Activated CD4-positive, alpha-beta T cell treated with anti-CD3 and anti-CD28 coated beads for 1 hour (primary cell): ENCODE measurements at places on chromosomes 11 and 22.

- DNase-seq = no peak
These were observed 39.4 kb downstream of the FDX1 start for GRCh38 chr11:110469127-110469526.

DNA sequence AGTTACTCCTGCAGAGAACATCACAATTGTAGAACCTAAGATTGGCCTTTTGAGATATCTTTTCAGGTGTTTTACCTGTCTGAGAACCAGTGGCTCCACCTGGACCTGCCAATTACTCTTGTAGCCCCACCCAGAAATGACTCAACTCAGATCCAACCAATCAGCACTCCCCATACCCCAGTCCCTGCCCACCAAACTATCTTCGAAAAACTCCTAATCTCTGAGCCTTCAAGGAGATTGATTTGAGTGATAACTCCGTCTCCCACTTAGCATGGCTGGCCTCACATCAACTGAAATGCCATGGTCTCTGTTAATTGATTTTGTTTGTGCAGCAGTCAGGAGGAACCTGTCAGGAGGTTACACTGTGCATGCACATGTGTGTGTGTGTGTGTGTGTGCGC lies 103.6 kb downstream of the MTNR1B start:
- no peak for DNase-seq

DNA sequence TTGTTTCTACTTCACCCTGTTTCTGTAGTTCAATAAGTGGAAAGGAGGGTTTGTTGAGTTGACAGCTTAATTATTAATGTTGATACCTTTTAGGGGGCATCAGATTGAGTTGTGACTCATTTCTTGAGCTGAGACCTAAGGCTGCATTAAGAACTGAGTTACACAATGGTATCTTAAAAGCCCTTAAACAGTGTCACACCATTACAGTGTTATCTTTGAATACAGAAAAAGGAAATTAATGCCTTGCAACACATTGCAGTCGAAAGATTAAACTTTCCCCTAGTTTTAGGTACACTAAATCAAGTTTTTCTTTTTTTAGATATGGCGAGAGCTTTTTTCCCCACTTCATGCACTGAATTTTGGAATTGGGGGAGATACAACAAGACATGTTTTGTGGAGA lies 16.7 kb downstream of the PAFAH1B2 start:
- DNase-seq = no peak

DNA sequence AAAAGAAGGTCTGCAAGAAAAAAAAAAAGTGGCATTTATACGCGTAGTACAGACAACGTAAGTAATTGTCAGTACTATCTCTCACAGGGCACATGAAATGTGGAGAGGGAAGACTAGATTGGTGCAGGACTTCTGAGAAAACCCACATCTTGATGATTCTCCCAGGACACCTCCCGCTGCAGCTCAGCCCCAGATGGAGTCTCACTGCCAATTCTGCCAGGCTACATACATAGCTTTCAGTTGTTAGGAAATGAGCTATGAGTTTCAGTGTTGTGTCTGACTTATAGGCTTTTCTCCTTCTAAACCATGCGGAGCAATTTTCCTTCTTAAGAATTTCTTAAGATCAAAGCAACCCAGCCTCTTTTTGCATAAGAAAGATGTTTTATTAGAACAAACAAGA lies 9.6 kb downstream of the OR5A2 start:
- no peak for DNase-seq

DNA sequence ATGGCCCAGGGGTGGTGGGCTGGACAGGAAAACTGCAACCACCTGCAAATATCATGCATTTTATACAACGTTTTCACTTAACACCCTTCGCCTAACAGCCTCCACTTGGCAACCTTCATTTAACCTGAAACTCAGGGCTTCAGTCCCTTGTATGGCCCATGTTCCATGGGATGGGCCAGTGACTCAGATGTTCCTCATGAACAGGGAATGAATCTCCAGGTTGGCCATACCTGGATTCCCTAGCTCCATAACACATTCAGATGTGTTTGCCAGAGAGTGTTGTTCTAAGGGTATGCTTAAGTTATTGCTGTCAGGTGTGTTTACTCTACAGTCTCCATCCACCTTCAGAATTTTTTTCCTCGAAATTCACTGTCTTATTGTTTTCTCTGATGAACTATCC lies 316.9 kb downstream of the JRKL start:
- DNase-seq = no peak

DNA sequence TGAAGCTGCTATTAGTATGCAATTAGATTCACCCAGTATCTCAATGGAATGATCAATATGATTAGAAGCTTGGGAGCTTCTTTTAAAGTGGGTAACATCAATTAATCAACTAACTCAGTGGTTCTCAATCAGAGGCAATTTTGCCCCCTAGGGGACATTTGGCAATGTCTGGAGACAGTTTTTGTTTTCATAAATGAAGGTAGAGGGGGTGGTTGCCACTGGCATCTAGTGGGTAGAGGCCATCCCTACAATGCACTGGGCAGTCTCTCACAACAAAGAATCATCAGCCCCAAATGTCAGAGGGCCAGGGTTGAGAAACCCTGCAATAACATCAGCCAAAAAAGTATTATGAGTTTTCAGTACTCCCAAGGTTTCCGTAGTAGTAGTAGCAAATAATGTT lies 5.9 kb upstream of the AMOTL1 start:
- DNase-seq = no peak

GRCh38 chr11:79487412-79487811 lies 46.6 kb upstream of the TENM4 start:
- no peak for DNase-seq

GRCh38 chr11:77201370-77201769 lies 73.3 kb downstream of the MYO7A start:
- no peak for DNase-seq

GRCh38 chr22:17957693-17958092 lies 66.7 kb downstream of the MICAL3 start:
- no peak for DNase-seq

GRCh38 chr11:4539603-4540219 lies 5.3 kb upstream of the OR52M1 start:
- DNase-seq = peak; percentile 15

- DNase-seq = no peak
These were observed 9.4 kb downstream of the BCL2L13 start for GRCh38 chr22:17647991-17648390.

DNA sequence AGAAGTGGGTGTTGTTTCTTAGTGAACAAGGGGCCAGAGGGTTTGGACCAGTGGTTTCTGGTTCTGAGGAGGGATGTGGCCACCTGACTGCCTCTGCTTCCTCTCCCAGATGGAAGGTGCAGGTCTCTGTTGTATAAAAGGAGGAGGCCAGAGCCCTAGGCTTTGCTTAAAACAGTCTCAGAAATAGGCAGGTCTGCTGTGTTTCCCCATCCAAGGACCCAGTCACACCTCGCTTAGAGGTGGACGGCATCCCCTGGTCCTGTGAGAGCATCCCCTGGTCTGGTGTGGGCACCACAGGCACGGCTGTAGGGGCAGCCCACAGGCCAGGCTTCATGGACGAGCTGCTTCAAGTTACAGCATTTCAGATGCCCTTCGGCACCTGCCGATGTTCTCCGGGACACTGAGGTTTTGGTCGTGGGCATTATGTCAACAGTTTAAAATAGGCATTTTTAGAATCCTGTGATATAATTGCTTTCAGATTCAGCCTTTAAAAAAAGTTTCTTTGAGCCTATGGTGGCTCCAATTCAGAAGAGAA lies 45.7 kb upstream of the SHANK2 start:
- no peak for DNase-seq

GRCh38 chr22:49555526-49555925 lies 272.1 kb downstream of the BRD1 start:
- no peak for DNase-seq

GRCh38 chr11:83051760-83052671 lies 19.7 kb downstream of the RAB30 start:
- DNase-seq = no peak
